Hepatocyte (in vitro differentiated cells): ENCODE measurements at places on chromosomes 2 and 18. TPM values are rescaled to one million over a fixed set of nuclear protein-coding genes. Genes with fewer than 3 reads are reported as not detected.

Gene DOK6
- 2.0 and 2.6 TPM in 2 replicates for total RNA-seq

Gene MEP1B
- 0.36 and 2.3 TPM in 2 replicates for total RNA-seq

Gene SERPINB4
- total RNA-seq, result not detected in 2 replicates

Gene CAVIN2
- 4.8 and 5.2 TPM in 2 replicates for total RNA-seq

Gene RAD51AP2
- 0.24 and 0.40 TPM in 2 replicates for total RNA-seq

Gene RGPD4
- not detected in 2 replicates for total RNA-seq

Gene SPHKAP
- total RNA-seq, result 0.28 and 0.33 TPM in 2 replicates

Gene FTCDNL1
- 1.4 and 2.2 TPM in 2 replicates for total RNA-seq
